ENCODE measurements at places on chromosomes 3 and 15.

DNA sequence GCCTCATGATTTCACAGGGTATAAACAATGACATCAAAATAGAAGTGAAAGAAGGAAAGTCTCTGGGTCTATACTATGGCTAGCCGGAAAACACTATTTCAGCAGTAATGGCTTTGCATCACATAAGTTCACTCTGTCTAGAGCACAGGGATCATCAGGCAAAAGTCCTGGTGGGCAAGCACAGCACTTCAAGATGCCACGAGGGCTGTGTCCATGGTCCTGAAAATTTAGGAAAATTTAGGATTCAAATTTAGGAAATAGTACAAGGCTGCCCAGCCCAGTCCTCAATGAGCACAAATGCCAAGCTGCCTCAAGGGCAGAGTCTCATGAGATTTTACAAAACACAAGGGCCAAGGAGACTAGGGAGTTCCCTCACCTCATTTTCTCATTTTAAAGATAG lies 54.1 kb downstream of the RORA start:
- DNase-seq = no peak

DNA sequence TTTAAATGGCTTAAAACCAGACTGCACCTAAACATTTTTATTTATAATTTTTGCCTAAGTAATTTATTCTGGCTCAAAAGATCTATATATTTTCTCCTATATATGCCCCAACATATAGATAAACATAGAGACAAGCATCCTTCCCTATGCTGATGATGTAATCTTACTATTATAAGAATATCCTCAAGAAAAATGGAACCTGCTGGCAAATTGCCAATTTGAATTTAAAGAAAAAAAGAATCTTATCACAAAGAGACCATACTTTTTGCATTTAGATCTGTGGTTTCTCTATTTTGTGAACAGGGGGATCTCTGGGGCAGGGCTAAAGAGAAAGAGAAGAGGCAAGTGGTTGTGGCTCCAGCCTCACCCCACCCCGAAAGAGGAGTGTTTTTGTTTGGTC lies 107.2 kb upstream of the CMC1 start:
- DNase-seq = no peak

DNA sequence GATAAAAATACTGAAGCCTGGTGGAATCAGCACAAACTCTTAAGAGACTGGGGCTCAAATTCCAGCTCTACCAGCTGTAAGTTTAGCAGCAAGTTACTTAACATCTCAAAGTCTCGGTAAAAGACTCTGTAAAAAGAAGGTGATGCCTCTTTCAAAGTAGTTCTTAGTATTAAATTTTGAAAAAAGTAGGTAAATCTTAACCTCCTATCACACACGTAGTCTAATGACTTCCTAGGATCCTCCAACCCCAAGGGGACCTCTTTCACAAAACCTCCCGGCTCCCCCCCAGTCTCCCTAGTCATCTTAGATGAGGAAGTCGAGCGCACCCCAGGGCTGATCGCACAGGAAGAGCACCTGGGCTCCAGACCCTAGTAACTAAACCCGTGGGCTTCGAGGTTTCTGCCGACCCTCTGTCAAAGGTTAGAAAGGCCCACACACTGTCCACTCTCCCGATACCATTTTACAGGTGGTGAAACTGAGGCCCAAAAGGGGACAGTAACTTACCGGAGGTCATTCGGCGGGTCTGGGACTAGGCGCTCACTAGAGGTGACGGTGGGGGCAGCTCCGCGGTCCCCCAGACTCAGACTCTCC lies 427 bp downstream of the MBD4 start:
- peak; percentile 41 for DNase-seq

DNA sequence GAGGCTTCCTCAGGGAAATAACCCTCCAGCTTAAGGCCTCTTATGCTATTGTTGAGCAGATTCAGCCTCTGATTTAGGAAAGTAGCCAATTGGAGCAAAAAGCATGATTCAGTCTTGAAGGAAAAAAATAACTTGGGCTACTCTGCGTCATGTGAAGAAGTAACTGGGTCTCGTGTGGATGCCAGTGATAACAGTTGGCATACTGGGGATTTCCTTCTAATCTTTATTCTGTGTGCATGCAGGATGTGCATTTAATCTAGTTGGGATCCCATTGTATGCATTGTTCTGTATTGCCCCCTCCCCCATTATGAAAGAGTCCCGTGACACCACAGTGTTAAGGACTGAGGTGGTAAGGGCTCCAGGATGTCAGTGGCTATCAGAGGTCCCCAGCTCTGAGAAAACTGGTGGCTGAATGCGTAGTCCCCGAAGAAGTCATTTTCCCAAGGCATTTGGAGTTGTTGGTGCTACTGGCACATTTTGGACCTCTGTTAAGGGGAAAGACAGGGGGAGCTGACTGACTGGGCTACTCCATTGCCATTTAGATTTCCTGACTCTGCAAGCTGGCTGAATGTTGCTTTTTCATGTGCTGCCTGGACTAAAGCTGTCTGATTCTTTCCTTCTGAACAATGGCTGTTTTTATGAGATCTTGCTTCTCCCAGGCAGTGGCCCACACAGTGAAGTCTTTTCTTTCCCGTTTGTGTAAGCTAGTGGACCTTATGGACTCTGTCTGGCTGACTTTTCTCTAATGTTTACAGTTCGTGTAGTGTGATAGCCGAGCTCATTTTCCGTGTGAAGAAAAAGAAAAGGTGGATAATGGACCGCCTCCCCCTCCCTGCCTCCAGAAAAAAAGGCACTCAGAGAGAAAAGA lies 38.4 kb upstream of the TRAK1 start:
- DNase-seq = no peak

GRCh38 chr3:126151562-126152302 lies 28.7 kb downstream of the ALDH1L1 start:
- no peak for DNase-seq

- no peak for DNase-seq
Measured at GRCh38 chr15:74201710-74202420, 722 bp downstream of the STRA6 start.

- DNase-seq = no peak
Measured at GRCh38 chr15:40499931-40500330, 29.1 kb downstream of the CHST14 start.

DNA sequence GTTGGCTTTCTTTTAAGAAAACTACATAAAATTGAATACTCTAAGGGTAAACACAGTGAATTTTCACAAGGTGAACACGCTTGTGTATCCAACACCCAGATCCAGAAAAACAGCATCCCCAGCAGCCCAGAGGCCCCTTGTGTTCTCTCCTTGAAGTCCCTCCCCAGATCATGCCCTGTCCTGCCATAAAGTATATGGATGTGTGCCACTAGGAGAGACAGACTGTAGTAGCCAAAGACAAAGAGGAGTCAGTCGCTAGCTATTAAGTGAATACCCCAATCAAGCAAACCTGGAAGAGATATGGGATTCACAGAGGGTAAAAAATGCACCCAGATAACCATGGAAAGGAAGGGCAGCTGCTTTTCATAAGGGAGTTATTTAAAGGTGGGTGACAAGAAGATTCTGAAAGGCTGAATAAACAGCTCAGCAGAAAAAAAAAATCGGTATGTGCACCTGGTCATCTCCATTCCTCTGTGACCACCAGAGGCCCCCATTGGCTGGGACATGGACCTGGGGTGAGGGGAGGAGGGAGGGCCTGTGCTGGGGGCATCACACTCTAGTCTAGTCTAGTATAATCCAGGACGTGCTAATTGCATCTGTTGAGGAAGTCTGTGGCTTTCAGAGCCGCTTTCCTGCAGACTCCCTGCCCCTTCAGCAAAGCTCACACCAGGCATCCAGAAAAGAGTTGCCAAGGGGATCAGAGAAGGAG lies 167.3 kb upstream of the NDN start:
- DNase-seq = no peak

DNA sequence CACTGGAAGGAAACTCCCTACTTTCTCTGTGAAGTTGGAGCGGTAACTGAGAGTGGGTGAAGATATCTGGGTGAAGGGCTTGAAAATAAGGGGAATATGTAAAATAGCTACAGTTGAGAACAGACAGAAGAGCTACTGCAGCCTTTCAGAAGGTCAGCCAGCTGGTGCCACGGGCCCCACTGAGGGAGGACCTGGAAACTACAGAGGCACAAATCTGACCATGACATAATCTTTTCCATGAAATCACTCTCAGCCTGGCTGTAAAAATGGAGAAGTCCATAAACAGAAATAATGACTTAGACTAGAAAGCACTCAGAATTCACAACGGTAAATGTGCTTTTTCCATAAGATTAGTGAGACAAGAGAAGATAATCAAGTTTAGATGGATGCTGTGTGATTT lies 46.4 kb downstream of the ST3GAL6 start:
- no peak for DNase-seq

- DNase-seq = no peak
Measured at GRCh38 chr3:41267975-41268640, 68.8 kb downstream of the CTNNB1 start.

- DNase-seq = no peak
Measured at GRCh38 chr15:29656636-29657475, 165.4 kb downstream of the TJP1 start.

DNA sequence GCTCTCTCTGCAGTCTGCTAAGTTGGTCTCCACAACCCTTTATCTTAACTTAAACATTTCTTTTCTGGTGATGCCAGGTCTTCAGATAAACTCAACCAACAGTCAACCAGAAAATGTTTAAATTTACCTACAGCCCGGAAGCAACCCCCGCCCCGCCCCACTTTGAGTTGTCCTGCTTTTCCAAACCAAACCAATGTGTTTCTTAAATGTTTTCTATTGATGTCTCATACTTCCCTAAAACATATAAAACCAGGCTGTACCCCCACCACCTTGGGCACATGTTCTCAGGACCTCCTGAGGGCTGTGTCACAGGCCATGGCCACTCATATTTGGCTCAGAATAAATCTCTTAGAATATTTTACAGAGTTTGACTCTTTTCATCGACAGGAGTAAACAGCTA lies 13.2 kb upstream of the GPR160 start:
- DNase-seq = no peak

- no peak for DNase-seq
Measured at GRCh38 chr3:64656544-64656943, 31.3 kb downstream of the ADAMTS9 start.

DNA sequence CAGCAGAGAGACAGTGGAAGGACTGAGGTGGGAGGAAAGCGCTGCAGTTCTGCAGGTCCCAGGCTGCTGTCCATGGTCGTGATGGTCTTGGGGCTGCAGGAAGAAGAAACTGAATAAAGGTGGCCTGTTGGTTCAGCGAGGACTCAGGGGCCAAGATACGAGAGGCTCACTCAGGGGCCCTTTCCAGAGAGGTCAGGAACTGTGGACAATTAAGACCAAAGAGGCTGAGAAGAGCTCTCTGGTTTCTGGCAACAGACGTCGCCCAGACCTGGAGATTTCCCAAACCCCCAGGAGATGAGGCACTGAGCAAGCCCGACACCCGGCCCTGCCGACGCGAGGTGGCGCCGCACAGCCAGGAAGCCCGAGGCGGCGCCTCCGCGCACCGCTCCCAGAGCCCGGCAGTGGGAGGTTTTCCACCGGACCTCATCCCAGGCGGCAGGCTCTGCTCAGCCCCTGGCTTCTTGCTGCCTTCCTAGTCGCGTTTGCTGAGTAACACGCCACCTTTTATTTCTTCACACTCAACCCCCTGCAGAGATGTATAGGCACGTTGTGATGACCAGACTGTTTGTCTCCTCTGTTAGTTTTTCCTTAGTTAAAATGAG lies 56.4 kb upstream of the ARRDC4 start:
- DNase-seq = no peak

DNA sequence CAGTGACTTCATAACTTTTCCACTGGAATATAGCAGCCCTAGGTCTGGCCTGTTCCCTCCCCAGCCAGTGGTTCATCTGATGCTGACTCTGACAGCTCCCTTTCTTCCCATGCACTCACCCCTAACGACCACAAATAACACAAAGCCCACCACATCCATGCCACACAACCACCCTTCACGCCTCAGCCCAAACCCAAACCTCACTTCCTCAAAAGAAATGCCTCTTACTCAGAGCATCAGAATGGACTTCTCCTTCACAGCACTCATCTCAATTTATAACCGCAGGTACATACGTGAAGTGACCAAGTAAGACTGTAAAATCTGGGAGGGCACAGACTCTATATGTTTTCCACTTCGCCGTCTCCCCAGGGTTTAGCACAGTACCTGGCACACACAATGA lies 1.1 kb downstream of the RBSN start:
- peak; percentile 12 for DNase-seq

DNA sequence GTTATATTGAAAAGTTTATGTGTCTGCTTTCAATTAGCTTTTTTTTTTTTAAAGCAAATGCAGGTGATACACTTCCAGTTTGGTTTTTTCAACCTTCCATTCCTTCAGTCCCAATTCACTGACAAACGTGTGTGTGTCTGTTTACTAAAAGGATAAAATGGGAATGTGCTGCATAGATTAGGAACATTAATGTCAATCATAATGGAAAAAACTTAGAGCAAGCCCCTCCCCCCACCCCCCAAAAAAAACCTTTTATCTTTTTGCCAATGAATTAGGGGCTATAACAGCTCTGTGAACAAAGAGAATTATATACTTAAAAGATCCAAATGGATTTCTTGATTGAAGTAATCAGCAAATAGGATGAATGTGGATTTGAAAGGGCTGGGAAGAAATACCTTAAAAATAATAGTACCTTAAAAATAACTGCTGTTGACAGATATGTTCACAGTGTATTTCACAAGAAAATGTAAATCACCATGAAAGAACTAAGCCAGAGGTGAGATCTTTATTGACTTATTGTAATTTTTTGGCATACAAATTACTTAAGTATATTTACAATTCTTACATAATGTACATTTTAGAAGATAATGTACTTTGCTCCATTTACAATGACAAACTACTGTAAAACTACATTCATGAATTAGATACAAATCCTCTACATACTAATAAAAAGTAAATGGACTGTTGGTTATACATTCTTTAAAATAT lies 3.5 kb upstream of the XXYLT1 start:
- DNase-seq = no peak

DNA sequence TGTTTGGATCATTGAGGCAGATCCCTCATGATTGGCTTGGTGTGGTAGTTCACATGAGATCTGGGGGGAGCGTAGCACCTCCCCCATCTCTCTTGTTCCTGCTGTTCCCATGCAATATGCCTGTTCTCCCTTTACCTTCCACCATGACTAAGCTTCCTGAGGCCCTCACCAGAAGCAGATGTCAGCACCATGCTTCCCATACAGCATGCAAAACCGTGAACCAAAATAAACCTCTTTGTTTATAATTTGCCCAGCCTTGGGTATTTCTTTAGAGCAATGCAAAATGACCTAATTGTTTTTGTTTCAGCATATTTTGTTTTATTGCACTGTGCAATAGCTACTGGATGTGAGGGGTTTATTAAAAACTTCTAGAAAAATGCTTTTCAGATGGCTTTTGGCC lies 56.6 kb upstream of the CHST2 start:
- no peak for DNase-seq

DNA sequence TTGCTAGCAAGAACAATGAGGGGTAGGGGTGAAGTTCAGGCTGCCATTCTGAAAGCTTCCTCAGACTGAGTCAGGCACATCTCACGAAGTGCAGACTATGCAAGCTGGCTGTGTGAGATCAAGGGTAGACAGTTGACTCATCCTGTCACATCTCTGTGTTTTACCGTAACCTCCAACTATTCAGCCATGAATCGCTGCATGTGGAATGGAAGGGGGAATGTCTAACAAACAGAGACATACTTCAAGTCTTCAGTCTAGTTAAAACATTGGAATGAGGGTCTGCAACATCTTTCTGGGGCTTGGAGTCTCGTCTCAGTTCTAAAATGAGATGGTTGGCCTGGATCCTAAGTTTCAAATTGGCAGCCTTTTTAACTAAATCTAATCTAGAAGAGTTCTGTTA lies 25.9 kb downstream of the AGTR1 start:
- no peak for DNase-seq

Data from CD4-positive, alpha-beta memory T cell (primary cell).